ENCODE measurements at places on chromosomes 1 and 21. TPM values are rescaled to one million over a fixed set of nuclear protein-coding genes. Genes with fewer than 3 reads are reported as not detected.

DNA sequence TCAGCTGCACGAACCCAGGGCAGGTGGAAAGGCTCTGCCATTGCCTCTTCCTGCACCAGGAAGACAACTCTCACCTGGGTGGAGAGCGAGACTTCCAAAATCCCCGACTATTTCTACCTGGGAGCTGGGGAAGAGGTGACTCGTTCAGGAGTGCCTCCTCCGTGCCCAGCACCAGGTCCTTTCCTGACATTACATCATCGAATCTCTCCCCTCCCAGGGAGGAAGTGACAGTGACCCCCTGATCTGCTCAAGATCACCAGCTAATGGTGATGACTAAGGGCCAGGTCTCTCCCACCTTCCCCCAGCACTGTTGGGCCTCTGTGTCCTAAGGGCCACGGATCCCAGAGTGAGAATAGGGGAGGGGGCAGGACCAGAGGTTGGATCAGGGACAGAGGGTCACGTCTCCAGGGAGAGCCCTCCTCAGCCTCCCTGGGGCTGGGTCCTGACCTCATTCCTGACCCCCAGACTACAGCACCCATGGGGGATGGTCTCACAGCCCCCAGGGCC, 6.8 kb downstream of the MEGF6 start:
- no peak for DNase-seq

DNA sequence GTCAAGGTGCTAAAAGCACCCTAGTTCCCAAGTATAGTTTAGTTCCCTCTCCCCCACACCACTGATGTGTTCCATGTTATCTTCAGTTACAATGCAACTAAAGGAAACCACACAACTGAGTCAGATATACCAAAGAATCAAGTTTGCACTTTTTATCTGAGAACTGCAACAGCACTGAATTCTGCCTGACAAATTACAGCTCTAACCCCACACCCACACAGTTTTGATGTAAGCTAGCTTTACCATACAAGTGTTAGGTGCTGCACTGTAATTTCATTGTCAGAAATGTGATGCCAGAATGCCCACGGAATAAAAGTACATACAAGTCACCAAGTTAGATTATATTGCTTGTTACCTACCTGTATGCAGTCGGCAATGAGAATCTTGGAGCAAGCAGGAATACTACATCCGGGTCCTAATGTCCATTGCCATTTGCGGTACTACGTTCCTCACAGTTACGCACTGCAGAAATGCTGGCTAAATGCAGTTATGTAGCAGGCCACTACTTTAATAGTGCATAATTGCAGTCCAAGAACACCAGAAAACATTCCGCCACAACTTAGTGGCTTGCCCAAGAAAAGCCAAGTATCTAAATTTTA, 12.1 kb downstream of the SFPQ start:
- no peak for DNase-seq

GRCh38 chr1:198679535-198680173, 40.8 kb downstream of the PTPRC start:
- DNase-seq, result no peak

DNA sequence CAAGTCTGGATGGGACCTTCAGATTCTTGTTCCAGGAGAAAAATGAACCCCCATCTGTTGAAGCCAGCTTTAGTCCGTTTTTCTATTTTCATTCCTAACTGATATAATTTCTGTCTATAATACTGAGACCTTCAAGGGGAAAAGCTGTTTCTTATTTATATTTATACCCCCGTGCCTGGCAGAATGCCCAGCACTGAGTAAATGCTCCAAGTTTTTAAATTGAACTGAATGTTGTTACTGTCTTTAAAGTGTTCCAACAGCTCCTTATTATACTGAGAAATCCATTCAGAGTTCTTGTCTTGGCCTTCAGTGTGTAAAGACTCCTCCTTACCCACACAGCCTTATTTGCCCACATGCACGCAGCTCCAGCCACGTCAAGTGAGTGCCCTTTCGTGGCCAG, 178.6 kb upstream of the HMGB4 start:
- DNase-seq, result no peak

GRCh38 chr1:87556326-87556725, 227.6 kb downstream of the LMO4 start:
- no peak for DNase-seq

Gene OR6K3
- not detected for total RNA-seq

Gene ANGPTL3
- 0.14 TPM for total RNA-seq

Gene COL8A2
- total RNA-seq, result 3.5 TPM

Gene PTBP2
- total RNA-seq, result 135 TPM

All from stomach (tissue), 19 donors.